ENCODE measurements at places on chromosomes 4 and X.

DNA sequence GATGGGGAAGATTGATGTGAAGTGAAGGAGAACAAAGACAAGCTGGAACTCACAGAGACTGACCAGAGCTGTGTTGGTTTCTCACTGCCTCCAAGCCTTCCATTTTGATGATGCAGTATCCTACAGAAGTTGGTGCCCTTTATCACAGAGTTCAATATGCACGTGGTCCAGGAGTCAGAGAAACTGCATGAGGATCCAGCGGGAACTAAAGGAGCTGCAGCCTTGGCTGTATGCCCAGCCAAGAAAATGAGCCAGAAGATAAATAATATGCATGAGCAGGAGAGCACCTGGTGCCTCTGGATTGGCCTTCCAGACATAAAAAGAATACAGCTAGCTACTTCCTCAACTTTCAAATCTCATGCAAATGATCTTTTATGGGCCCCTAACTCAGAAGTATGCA, 44.3 kb upstream of the DCLK2 start:
- no peak for DNase-seq

- DNase-seq, result no peak
Measured at GRCh38 chr4:101993002-101993841, 202.7 kb downstream of the BANK1 start.

DNA sequence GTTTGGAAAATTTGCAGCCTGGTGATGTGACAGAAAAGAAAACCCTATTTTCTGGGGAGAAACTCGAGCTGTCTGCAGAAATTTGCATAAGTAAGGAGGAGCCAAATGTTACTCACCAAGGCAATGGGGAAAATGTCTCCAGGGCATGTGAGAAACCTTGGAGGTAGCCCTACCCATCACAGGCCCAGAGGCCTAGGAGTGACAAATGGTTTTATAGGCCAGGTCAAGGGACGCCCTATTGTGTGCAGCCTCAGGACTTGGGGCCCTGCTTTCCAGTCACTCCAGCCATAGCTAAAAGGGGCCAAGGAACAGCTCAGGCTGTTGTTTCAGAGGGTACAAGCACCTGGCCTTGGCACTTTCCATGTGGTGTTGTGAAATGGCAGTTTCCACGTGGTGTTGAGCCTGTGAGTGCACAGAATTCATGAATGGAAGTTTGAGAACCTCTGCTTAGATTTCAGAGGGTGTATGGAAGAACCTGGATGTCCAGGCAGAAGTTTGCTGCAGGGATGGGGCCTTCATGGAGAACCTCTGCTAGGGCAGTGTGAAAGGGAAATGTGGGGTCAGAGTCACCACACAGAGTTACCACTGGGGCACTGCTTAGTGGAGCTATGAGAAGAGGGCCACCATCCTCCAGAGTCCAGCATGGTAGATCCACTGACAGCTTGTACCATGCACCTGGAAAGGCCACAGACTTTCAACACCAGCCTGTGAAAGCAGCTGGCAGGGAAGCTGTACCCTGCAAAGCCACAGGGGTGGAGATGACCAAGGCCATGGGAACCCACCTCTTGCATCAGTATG, 637.6 kb upstream of the EPHA5 start:
- no peak for DNase-seq

GRCh38 chrX:141176586-141177451, at the start of gene LDOC1:
Gene LDOC1 (minus strand): TSS chrX:141177129. CDS start chrX:141177021, 108 bp downstream.
- no peak for DNase-seq

GRCh38 chrX:12206413-12206812, 68.1 kb downstream of the FRMPD4 start:
- no peak for DNase-seq

GRCh38 chr4:163085085-163085484, 81.6 kb downstream of the NAF1 start:
- no peak for DNase-seq

GRCh38 chr4:69044247-69044646, 52.0 kb upstream of the UGT2B7 start:
- DNase-seq, result no peak

- no peak for DNase-seq
Measured at GRCh38 chr4:8689741-8690140, 97.2 kb downstream of the CPZ start.

DNA sequence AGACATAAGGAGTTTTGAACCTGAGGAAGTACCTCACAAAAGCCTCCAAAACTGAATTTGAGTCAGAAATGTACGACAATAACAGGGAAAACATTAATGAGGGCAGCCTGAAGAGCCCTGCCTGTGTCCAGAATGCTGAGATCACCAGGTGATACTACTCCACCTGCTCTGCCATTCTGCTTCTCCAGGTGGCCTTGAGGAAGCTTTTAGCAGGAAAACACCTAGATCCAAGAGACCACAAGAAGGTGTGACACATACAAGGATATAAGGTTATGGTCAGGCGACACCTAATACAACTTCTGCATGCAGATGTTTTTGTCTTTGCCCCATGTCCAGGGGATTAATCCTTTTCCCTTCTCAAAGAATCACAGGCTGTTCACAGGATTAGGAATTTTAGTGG, 15.3 kb downstream of the SOWAHB start:
- DNase-seq, result no peak

DNA sequence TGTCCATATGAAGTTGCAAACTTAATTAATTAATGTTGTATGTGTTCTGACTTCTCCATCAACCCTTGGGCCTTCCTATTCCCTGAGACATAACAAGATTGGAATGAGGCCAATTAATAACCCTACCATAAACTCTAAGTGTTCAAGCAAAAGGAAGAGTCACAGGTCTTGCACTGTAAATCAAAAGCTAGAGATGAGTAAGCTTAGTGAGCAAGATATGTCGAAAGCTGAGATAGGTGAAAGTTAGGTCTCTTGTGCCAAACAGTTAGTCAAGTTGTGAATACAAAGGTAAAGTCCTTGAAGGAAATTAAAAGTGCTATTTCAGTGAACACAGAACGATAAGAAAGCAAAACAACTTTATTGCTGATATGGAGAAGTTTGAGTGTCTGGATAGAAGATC, 58.2 kb upstream of the GPRIN3 start:
- no peak for DNase-seq

DNA sequence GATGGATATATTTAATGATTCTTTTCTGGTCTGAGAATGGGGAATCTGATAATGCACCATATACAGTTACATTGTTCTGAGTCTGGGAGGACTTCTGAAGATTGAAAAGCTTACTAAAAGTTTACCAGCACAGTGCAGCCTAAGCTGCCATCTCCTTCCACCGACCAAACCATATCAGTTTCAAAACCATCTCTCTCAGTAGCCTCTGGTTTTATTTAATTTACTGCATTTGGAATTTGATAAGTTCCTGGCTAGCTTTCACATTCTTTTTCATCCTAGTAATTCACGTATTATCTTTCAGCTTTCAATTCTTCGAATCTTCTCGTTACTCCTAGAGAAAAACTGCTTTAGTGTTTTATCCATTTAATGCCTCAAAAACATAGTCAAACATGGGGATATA, 181.4 kb upstream of the HCCS start:
- DNase-seq, result no peak

DNA sequence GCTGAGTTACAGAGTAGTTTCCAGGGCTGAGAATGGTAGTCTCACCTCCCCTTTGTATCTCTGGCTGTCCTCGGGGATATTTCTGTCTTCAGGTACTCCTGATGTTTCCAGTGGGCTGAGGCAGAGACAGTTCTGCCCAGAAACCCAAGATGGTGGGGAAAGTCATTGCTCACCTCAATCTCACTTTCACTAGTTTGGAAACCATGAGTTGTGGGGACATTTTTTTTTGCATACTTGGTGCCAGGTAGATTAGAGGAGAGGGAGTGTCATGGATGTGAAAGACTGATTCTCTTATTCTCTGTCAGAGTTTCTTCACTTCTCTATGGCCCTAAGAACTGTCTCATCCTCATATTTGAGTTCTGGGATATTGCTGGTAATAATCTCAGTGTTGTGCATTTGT, 708.6 kb upstream of the MAGEB2 start:
- DNase-seq, result no peak

DNA sequence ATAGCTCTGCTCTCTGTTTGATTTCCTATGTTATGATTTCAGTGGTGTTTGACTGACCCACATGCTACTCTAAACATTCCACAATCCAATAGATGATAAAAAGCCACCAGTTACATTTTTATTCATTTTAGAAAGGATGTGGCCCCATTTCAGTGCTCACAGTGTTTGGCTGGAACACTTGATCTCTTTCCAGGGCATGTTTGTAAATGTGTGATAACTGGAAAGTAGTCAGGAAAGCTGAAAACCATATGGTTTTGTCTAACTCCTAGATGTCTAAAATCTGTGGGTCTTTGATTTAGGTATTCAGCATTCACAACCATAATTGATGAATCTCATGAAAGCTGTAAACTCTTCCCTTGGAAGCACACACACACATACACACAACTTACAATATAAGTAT, 904.9 kb upstream of the AGA start:
- DNase-seq, result no peak

DNA sequence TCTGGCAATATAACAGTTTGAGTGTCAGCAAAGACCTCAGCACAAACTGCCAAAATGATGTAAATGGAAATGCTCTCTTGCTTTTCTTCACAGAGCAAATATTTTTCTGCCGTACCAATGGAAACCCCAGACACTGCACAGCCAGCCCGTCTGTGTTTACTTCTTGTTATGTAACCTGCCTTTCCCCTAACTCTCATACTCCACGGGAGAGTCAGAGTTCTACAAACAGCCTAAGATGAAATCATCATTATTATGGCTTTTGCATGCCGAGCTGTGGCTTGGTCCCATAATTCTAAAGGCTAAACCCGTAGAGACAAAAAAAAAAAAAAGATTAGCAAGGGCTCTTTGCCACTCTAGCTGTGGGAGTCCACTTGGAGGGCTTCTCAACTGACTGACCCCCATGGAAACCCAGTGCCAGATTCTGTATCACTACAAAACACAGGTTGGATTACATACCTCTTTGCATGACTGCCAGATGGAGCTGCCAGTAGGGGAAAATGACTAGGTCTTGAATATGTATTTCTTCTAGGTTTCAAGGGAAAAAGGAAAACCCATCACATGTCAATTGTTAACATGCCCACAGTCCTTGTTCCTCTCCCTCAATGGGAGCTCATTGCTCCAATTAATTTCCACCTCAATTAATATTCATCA, 197.2 kb upstream of the CNKSR2 start:
- no peak for DNase-seq

GRCh38 chr4:169079942-169080827, 70.1 kb upstream of the CBR4 start:
- peak; percentile 51 for DNase-seq

GRCh38 chrX:110462957-110463356, 104.3 kb downstream of the RTL9 start:
- DNase-seq, result no peak

DNA sequence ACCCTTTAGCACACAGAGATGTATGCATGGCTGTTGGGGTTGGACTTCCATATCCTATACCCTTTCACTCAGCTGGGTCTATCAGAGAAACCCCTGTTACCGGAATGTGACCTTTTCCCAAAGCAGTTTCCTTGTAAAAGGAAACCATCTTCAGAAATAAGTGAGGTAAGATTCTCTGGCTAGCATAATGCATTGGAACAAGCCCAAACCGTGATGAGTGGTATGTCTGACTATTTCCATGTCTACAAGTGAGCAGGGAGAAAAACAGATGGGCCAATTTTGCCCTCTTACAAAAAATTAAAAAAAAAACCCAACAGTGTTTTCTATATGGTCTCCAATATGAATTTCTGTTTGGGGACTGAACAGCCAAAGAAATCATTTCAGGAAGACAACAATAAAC, 283.9 kb downstream of the SMARCA1 start:
- no peak for DNase-seq

DNA sequence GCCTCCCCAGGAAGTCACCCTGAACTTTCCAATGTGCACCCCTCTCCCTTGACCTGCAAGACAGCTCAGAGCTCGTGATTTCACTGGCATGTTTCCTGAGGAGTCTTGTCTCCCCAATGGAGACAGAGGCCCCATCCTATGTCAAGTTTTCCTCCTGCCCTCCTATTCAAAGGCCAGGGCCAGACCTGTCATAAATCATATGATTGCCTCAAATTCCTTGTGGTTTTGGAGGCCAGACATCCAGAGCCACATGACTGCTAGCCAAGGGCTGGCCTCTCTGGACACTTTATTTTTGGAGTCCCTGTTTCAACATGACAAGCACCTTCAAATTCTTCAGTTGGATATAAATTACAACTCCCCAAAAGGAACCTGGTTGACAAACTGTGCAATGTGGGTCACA, 76.0 kb upstream of the TFDP3 start:
- no peak for DNase-seq

DNA sequence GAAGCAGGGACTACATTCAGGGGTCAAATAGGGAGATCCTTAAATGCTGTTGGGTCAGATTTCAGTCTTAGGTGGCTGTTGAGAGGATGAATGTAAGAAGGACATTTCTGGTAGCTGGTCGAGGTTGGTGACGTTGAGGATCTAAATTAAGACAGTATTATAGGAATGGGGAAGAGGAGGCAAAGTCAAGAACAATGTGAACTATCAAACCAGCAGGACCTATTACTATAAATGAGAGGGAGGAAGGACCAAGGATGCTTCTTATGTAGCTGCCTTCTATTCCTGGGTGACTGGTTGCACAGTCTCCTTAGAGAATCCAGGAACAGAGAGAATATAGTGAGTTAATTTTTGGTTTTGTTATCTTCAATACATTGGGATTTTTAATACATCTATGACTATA, 118.5 kb upstream of the BMPR1B start:
- no peak for DNase-seq

GRCh38 chr4:34047363-34047762, 2197.0 kb downstream of the ARAP2 start:
- DNase-seq, result no peak

DNA sequence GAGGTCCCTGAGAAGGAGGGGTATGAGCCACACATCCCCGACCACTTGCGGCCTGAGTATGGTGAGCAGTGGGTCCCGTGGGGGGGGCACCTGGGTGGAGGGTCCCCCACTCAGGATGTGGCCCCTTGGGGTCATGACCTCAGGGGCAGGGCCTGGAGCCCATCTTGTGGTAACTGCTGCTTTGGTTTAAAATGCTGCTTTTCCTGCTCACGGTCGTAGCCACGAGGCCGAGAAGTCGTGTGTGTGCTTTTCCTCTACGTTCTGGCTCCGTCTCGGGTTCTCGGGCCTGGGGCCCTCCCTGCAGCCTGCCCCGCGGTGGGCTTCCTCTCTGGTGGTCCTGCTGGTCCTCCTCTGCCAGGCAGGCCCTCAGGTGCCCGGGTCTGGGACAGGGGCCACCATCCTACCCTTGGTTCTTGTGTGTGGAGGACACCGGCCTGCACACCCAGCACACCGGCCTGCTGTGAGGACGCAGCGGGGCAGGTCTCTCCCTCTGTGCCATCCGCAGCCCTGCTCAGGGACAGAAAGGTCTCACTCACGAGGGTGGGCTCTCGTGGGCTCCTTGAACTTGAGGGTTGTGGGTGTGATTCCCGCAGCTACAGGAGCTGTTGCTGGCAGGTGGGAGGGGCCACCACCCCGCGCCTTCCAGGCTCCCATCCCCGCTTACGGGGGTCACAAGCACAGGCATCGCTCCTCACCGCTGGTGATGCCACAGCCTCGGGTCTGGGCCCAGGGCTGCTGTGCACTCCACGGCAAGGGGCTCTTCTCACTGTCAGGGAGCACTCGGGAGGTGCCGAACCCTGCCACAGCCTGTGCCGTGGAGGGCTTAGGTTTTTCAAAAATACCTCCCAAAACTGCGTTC, 19.6 kb downstream of the UVSSA start:
- DNase-seq, result no peak

GRCh38 chr4:124253080-124253479, 459.5 kb downstream of the ANKRD50 start:
- no peak for DNase-seq

- DNase-seq, result no peak
Measured at GRCh38 chr4:41458689-41459088, 79.3 kb upstream of the LIMCH1 start.

Measured in GM12878 (cell line).